Right kidney (tissue), 9 donors: ENCODE measurements at places on chromosomes 6 and 20.
A peak's percentile ranks its signal among the peaks of the same experiment; 100 is the strongest.

GRCh38 chr20:42949950-42950349 lies 239.8 kb downstream of the PTPRT start:
- DNase-seq = peak; percentile 5

- no peak for DNase-seq
These were observed 24.3 kb upstream of the IL17A start for GRCh38 chr6:52161689-52162438.

GRCh38 chr20:7930343-7930742 lies 9.9 kb downstream of the HAO1 start:
- DNase-seq = no peak

- DNase-seq = no peak
These were observed 17.4 kb downstream of the ADNP start for GRCh38 chr20:50913690-50914375.

- DNase-seq = no peak
These were observed 94.0 kb downstream of the AHI1 start for GRCh38 chr6:135403584-135403983.

GRCh38 chr6:37251211-37251780 lies 6.3 kb upstream of the TBC1D22B start:
- DNase-seq = no peak
